ENCODE measurements at places on chromosomes 12 and 14.

GRCh38 chr12:17489452-17489851 is 600.5 kb downstream of the RERGL start:
- DNase-seq, result no peak

- peak; percentile 9 for DNase-seq
Observed at GRCh38 chr12:76374386-76375020, 26.3 kb upstream of the BBS10 start.

GRCh38 chr12:6647083-6647604 is at the start of gene ACRBP:
Gene ACRBP (minus strand): TSS chr12:6647432. CDS start chr12:6647366, 66 bp downstream.
- DNase-seq, result peak; percentile 50

DNA sequence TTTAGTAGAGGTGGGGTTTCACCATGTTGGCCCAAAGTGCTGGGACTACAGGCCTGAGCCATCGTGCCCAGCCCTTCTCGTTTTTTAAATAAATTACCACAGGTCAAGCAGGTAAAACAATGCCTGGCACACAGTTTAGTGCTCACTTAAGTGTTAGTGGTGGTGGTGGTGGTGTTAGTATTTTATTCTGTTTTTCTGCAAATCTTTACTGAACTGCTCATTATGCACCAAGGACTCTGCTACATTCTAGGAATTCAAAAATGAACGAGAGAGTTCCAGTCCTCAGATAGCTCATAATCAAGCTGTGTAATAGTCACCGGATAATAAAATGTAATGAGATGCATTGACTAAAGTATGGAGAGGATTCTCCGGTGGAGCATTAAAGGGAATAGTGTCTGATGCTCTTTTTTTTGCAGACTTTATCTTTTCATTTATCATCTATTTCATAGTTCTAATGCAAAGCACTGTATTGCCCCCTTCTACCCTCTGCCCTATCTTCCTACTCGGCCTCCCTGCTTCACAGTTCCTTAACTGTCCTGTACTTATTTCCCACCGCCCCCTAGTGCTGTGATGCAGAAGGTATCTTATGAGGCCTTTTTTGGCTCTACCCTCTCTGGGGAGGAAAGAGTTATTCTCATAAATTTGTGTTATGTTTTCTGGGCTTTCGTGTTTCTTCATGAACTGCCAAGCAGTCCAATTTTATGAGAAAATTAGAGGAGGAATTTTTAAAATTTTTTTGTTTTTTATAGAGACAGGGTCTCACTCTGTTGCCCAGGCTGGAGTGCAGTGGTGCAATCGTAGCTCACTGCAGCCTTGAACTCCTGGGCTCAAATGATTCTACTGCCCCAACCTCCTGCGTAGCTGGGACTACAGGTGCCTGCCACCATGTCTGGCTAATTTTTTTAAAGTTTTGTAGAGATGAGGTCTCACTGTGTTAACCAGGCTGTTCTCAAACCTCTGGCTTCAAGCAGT is 1.0 kb downstream of the ITFG2 start:
- DNase-seq, result peak; percentile 73

DNA sequence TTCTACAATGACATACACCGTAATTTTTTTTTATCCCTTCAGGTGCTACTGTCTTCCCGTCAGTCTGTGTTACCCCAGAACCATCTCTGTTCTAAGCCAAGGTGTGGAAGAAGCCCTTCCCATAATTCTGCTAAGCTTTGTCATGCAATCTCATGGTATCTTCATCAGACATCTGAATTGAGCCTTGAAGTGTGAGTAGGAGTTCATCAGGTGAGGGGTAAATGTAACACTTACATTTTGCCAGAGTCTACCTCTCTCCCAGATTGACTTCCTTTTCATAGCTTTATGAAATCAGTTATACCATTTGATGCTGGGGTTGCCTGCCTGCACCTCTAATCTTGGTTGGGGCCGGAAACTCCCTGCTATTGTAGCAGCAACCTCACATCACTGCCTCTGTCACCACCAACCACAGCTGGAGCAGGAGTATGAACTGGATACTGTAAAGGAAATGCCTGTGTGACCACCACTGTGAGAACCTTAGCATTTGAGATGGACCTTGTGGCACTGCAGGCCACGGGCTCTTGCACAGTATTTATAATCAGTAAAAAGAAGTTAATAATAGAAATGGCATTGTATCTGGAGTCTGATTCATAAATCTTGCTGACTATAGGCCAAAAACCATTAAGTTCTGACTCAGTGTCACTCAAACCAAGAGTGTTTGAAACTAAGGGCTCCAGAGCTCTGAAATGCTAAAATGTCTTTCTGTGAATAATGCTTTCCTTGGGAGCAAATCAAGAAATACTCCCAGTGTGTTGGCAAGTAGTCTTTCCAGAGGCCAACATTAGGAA is 58.7 kb upstream of the STK38L start:
- DNase-seq, result peak; percentile 83

GRCh38 chr14:93511001-93511400 is 80.3 kb downstream of the UNC79 start:
- no peak for DNase-seq

GRCh38 chr12:57430112-57430930 is 522 bp downstream of the R3HDM2 start:
- DNase-seq, result peak; percentile 25

GRCh38 chr14:104429291-104429861 is 150.2 kb upstream of the C14orf180 start:
- DNase-seq, result no peak

DNA sequence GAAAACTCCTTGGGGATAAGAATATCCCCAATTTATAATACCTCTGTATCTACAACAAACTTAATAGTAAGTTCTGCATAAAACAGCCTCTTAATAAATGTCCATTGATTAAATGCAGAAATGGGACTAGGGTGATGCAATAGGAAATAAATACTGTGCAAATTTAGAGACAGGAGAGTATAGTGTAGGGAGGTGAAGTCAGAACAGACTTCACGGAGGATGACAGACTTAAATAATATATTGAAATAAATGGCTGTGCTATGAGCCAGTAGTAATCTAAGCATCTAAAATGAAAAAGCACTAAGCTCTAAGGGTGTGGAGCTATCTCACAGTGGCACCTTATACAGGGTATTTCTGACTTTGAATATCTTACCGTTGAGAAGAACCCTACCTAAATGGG is 265.3 kb downstream of the GRIN2B start:
- DNase-seq, result no peak

GRCh38 chr12:59055204-59055860 is 135.0 kb upstream of the LRIG3 start:
- DNase-seq, result peak; percentile 62

DNA sequence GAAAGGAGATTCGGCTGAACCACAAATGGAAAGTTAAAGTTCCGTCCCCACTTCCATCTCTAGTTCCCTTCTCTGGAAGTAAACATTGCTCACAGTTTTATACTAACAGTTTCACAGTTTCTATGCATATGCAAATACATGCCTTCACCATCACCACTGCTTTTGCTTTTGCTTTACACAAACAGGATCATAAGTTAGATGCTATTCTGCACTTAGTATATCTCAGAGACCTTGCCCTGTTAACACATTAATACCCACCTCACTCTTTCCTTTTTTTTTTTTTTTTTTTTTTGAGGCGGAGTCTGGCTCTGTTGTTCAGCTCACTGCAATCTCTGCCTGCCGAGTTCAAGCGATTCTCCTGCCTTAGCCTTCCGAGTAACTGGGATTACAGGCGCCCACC is 890 bp downstream of the TEP1 start:
- no peak for DNase-seq

DNA sequence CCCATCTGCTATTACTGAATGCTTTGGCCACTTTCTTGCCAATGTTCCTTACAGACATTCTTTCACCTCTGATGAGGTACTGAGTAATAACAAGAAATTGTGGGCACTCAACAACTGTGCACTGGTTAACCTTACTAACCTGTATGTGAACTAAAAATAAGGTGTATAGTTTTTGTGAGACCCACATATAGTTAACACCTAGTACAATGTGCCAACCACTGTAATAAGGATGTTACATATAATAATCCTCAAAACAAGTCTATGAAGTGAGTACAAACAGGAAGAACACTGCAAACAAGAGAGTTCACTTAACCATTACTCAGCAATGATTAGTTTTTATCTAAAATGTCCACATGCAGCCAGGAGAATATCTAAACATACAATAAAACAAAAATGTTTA is 4.5 kb downstream of the DDHD1 start:
- peak; percentile 13 for DNase-seq
